ENCODE measurements at places on chromosomes 16 and 17.

DNA sequence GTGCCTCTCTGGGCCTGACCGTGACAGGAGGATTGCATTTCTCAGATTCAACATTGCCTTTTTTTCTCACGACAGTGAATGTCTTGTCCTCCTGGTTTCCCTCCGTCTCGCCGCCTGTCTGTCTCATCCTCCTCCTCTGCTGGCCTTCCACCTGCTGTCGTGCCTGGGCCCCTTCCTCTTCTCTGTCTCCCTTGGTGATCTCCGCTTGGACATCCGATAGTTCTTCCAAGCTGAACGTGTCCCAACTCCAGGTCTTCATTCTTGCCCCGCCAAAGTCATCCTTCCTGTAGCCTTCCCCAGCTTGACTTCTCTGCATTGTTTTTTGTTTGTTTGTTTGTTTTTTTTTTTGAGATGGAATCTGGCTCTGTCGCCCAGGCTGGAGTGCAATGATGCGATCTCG lies 79.4 kb downstream of the RAP1GAP2 start:
- no peak for DNase-seq

- DNase-seq = peak; percentile 62
Measured at GRCh38 chr17:50630524-50631194, 4.0 kb upstream of the ABCC3 start.

DNA sequence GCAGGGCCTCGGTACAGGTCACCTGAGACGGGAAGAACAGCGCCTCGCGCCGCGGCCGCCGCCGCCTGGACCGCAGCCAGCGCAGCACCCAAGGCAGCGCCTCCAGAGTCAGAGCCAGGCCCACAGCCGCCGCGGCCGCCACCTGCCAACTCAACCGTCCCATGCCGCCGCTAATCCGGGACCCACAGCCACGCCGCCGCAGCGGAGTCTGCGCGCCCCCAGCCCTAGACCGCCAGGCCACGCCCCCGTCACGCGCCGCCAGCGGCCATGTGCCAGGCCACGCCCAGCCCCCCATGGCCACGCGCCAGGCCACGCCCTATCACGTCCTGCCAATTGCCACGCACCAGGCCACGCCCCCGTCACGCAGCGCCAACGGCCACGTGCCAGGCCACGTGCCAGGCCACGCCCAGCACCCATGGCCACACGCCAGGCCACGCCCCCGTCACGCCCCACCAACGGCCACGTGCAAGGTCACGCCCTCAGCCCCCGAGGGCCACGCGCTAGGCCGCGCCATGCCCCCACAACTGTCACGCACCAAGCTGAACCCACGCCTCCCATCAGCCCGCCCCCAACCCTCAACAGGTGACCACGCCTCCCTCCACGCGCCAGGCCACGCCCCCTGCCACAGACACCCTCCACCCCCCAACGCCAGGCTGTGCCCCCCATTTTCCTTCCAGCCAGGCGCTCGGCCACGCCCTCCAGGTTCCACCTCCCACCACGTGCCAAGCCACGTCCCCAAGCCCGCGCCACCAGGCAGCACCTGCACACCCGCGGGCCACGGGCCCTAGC lies at the start of gene PLD6:
PLD6 (minus strand) TSS at position 210 of the 789 bp plus-strand sequence; CDS start at position 163, 47 bp downstream.
- DNase-seq = peak; percentile 96

GRCh38 chr16:56871172-56871593 lies 6.2 kb downstream of the SLC12A3 start:
- no peak for DNase-seq

DNA sequence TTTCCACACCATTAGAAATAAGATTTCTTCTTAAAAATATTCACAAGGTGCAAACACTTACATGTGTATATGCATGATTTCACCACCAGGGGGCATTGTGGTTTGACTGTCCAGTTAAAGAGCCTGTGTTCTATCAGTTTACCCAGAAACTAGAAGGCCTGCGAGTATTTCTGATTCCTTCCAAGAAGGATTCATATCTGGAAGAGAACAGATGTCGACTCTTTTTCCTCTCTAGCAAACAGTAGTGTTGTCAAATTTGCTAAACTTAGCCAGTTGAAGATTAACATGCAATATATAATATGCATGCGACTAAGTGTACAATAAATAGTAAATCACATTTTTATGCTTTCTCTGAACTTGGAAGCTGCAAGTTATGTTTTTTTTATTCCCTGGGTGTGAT lies 404.1 kb downstream of the WWOX start:
- DNase-seq = peak; percentile 23

DNA sequence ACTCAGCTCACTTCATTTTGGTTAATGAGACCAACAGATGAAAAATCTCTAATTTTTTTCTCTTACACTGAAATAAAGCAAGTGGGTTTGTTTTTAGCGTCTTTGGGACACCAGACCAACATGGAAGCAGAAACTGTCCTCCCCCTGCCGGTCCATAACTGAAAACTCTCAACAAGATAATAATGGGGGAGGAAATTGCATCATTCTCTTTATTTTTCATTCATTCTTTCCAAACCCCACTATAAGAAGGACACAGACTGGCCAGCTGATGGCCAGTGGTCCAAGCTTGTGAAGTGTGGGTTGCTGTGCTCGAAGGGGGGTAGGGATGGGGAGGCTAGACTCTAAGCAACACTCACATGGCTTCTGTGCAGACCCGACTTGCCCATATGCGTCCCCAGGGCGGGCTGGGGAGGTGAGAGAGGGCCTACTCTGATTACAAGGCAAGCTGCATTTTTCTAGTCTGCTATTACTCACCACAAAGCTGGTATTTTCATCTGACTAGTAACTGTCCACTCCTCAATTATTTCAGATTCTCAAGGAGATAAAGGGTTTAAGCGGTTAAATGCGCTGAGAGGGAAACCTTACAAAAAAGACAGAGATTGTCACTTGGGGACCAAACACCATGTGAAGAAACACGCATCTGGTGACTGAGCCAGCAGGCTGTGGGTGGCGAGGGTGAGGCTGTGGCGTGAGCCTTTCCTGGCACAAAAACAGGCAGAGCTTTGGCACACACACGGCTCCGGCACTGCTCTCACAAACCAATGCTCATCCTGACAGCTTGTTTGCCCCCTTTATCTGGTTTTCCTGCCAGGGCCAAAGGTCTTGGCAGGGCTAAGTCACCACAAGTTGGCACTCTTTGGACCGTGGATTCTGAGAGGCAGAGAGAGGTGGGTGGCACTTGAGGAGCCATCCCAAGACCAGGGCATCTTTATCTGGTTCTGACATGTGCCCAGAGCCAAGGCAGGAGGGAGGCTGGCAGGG lies 38.2 kb downstream of the MARF1 start:
- no peak for DNase-seq
